ENCODE measurements at places on chromosomes 2 and 18. TPM values are rescaled to one million over a fixed set of nuclear protein-coding genes. Genes with fewer than 3 reads are reported as not detected.

CYP1B1 gene
- 184 TPM for total RNA-seq

HOXD4 gene
- not detected for total RNA-seq

ITGB6 gene
- 0.15 TPM for total RNA-seq

PIEZO2 gene
- 3.0 TPM for total RNA-seq

DSG4 gene
- total RNA-seq, result not detected

EIF2B4 gene
- 30.4 TPM for total RNA-seq

Measured in smooth muscle cell of trachea (primary cell).